ENCODE measurements at places on chromosomes 13 and 19.
A peak's percentile ranks its signal among the peaks of the same experiment; 100 is the strongest.

DNA sequence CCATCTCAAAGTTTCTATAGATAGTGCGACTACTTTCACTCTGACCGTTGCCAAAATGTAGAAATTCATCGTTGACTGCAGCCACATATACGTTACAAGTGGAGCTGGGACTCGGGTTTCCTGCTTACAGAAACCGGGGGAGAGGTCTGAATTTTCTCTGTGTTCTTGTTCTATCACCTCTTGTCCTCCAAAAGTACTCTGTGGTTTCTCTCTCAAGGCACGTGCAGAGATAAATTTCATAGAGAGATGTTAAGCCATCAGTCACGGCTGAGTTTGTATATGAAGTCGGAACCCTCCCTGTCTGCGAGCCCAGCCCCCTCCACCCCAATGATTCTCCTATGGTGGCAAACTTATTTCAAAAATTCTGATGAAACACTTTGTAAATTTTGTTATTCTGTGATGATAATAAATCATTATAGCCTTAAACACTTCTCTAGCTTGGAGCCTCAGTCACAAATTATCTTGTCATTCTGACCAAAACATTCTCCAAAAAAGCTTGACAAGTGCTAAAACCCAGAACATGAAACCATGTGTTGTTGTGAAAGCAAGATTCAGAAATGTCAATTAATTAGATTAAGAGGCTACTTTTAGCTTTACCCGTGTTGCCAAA, 87.5 kb downstream of the TSHZ3 start:
- peak; percentile 81 for DNase-seq

- DNase-seq, result no peak
Observed at GRCh38 chr19:14544047-14544446, 14.7 kb downstream of the TECR start.

GRCh38 chr13:24834902-24835510, 71.0 kb downstream of the RNF17 start:
- DNase-seq, result no peak

- DNase-seq, result no peak
Observed at GRCh38 chr19:12921047-12921446, 2.0 kb upstream of the SYCE2 start.

GRCh38 chr19:37928527-37929286, 21.7 kb downstream of the SIPA1L3 start:
- DNase-seq, result no peak

- DNase-seq, result peak; percentile 51
Observed at GRCh38 chr13:112510002-112510780, 77.8 kb downstream of the TUBGCP3 start.

GRCh38 chr13:110162053-110162452, 144.9 kb downstream of the COL4A1 start:
- DNase-seq, result no peak

DNA sequence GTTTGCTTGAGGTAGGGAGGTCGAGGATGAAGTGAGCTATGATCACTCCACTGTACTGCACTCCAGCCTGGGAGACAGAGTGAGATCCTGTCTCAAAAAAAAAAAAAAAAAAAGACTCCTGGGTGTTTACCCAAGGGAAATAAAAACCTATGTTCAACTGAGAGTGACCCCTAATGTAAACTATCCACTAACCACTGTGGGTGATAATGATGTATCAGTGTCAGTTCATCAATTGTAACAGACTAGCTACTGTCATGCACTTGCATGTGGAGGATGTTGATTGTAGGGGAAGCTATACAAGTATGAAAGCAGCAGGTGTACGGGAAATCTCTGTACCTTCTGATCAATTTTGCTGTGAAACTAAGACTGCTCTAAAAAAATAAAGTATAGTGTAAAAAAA, 2.6 kb upstream of the CIB3 start:
- no peak for DNase-seq

- no peak for DNase-seq
Observed at GRCh38 chr13:19069684-19070397, 111.8 kb downstream of the TUBA3C start.

- no peak for DNase-seq
Observed at GRCh38 chr19:45320997-45321775, 1.5 kb downstream of the CKM start.

DNA sequence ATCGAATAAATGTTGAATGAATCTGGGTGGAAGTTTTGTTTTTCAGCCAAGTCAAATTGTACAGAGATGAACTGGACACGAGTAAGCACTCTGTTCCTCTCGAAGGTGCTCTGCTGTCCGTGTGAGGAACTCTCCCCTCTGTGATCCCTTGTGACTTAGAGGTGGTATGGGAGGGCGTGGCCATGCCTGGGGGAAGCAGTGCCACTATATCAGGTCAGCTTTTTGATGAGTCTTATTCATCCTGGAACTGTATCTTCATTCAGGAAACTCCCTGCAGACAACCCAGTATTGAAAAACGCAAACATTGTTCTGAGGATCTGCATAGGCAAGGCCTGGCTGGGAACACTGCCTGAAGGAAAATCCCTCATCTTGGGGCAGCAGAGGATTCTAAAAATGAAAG, 45.7 kb upstream of the FLT1 start:
- no peak for DNase-seq

GRCh38 chr13:90103099-90103784, 1244.2 kb upstream of the MIR17HG start:
- DNase-seq, result no peak

Data from fibroblast of skin of right quadriceps (primary cell).